Activated CD4-positive, alpha-beta T cell treated with anti-CD3 and anti-CD28 coated beads, Interleukin-10, Interleukin-2, amounts not matched to agents 100 ng/mL and 50 ng/mL, durations not matched to agents 16 hours and 8 hours (primary cell): ENCODE measurements at places on chromosomes 4 and X.

DNA sequence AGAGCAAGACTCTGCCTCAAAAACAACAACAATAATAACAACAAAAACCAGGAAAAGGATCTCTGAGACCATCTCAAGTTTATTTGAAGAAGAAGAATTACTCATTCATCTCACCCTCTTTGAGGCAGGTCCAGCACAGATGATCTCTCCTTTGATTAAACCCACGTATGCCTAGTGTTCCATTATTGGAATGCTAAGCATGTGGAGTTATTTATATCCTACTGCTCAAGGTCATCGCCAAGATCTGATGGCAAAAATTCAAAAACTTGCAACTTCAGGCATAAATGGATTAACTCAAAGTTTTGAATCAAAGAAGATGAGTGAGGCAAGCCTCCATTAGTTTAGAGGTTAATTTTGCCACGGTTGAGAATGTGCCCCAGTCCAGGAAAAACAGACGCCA is 184.2 kb downstream of the DHRSX start:
- DNase-seq: no peak

DNA sequence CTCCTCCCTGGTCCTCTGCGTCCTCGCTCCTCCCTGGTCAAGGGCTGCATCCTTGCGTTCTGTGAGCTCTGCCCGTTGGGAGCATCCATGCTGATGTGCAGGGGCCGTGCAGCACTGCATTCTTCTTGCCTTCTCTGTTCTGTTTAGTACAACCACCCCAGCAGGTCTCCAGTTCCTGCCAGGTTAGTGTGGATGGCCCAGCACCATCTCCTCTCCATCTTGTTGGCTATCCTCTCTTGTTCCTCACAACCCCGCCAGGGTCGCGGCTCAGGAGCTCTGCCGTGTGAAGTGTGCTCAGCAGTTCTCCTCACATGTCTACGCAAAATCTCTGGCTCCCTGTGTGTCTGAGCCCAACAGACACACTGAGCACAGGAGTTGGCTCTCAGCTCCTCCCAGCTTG is 10.4 kb upstream of the MAEA start:
- no peak for DNase-seq

- DNase-seq: no peak
Observed at GRCh38 chr4:125801924-125802323, 487.2 kb downstream of the FAT4 start.

- DNase-seq: no peak
Observed at GRCh38 chrX:26373829-26374228, 157.9 kb downstream of the MAGEB5 start.

GRCh38 chr4:108777388-108777787 is 14.5 kb upstream of the ETNPPL start:
- no peak for DNase-seq

- no peak for DNase-seq
Observed at GRCh38 chr4:23789762-23790161, 100.1 kb downstream of the PPARGC1A start.

- DNase-seq: no peak
Observed at GRCh38 chr4:189279188-189279587, 661.5 kb upstream of the FRG1 start.

GRCh38 chrX:72100824-72101351 is 30.8 kb downstream of the RTL5 start:
- peak; percentile 85 for DNase-seq

DNA sequence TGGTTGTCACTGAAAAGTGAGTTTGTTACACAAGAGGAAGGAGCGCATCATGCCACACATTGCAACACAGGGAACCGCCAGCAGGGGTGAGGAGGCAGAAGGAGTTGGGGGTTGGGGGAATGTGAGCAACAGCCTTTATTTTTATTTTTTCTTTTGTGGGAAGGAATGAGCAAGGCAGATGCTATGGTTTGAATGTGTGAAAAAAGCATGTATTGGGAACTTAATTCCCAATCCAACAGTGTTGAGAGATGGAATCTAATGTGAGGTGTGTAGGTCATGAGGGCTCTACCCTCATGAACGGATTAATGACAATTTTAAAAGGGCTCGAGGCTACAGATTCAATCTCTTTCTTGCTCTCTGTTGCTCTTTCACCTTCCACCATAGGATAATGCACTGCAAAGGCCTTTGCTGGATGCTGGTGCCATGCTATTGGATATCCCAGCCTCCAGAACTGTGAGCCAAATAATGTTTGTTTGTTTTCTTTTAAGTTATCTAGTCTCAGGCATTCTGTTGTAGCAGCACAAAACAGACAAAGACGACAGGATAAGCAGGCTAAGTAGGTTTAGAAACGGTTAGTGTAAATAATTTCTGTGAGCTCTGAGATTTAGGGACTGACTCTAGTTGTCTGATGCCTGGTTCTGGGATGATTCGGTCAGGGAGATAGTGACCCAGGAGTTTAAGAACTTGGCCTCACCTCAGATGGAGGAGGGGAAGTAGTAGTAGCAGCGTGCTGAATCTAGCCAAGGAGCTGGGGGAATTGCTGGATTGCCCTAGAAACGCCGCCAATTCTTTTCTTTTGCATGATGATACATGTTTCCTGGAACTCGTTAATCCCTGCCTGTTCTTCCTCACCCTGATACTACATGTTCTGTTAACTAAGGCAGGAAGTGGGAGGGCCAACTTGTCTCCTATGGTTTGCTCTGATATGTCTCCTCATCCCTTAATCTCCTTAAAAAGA is 156.6 kb upstream of the CTSO start:
- no peak for DNase-seq

DNA sequence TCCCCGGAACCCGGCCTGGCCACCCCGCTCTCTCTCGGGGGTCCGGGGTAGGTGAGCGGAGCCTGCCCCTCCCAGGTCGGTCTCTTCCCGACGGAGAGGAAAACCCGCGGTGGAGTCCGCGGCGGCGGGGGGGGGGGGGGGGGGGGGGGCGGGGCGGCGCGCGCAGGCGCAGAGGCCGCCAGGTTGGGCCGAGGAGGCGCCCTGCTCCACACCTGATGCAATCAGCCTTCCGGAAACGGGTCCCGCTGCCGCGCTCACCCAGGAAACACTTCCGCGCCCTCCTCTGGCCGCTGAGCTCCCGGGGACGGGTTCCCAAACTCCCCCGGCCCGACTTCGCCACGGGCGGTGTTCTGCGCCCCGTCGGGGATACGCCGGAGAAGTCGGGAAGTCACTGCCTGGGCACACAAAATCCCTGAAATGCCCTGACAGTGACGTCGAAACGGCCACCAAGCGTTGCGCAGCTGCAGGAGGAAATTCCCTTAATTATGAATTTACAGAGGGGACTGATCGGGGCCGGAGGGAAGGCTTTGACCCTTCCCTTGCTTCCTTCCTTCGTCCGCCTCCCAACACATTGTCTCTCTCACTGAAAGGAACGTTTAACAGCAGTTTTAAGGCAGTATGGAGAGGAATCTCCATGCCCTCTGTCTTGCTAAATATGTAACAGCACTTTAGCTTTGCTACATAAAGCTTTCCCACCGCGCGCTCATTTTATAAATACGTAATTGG is 2.1 kb upstream of the APBB2 start:
- peak; percentile 76 for DNase-seq

- no peak for DNase-seq
Observed at GRCh38 chr4:142519342-142519741, 326.8 kb downstream of the INPP4B start.

GRCh38 chr4:52837716-52838558 is 24.2 kb upstream of the RASL11B start:
- DNase-seq: no peak

DNA sequence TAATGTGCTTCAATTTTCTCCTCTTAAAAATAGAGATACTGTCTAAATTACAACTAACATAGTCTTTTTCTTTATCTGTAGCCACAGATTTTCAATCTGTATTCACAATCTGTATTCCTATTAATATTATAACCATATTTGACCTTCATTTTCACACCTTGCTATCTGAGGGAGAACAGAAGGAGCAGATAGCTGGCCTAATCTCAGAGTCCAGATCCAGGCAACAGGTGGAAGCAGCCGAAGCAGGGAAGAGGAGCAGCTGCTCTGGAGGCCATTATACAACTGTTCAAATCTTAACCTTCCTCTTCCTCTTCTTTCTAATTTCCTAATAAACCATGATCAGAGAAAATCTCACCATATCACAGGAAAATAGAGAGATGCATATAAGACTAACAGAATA is 14.2 kb downstream of the SEPSECS start:
- no peak for DNase-seq

- no peak for DNase-seq
Observed at GRCh38 chrX:30690330-30690729, 37.1 kb downstream of the GK start.

- no peak for DNase-seq
Observed at GRCh38 chr4:122739174-122739573, 6.7 kb downstream of the BBS12 start.

- no peak for DNase-seq
Observed at GRCh38 chrX:23503835-23504539, 163.3 kb upstream of the PRDX4 start.

GRCh38 chr4:113053883-113054282 is 4.4 kb downstream of the ANK2 start:
- no peak for DNase-seq

DNA sequence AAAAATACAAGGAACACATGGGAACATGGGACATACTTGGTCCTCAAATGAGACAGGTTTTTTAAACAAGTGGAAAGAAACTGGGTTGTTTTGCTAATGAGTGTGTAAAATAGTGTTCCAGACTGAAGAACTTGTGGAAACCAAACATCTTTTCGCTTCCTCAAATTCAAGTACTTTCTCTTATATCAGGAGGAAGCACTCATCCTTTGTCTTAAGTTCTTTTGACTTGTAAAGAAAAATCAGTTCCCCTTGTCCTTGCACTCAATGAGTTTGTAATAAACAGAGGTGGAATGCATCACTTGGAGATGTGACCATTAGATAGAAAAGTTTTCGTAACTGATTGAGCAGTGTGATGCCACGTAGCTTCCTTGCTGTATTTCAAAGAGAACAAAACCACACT is 101.1 kb downstream of the PHOX2B start:
- DNase-seq: no peak

DNA sequence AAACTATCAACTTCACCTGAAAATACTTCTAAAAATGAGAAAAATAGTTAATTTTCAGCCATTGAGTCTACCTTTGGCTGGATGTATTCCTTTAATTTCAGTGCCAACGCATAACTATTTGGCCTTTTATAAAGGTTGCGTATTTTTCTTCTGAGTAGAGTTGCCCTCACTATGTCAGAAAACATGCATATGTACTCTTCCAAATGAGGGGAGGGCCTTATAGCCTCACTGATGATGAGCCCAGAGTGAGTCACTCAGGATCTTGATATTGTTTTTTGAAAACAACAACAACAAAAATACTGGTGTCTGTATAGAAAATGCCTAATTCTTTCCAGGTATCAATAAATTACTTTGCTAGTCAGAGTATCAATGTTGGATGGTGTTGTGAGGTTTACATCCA is 349.3 kb downstream of the FBXO8 start:
- no peak for DNase-seq

DNA sequence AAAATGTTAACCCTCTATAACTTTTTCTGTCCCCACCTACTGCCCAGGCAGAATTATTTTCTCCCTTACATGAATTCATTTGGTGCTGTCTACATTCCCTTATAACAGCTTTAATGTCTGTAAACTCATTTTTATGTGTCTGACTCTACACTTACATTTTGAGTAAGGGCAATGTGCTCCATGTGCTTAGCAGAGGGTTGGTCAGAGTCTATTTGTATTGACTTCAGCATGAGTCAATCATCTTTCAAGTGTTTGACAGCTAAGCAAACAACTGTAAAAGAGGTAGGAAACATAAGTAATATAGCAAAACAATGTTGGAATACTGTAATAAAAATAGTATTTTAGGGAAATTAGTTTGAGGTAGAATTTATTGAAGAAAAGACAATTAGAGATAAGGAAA is 6.3 kb downstream of the IL15 start:
- DNase-seq: no peak

DNA sequence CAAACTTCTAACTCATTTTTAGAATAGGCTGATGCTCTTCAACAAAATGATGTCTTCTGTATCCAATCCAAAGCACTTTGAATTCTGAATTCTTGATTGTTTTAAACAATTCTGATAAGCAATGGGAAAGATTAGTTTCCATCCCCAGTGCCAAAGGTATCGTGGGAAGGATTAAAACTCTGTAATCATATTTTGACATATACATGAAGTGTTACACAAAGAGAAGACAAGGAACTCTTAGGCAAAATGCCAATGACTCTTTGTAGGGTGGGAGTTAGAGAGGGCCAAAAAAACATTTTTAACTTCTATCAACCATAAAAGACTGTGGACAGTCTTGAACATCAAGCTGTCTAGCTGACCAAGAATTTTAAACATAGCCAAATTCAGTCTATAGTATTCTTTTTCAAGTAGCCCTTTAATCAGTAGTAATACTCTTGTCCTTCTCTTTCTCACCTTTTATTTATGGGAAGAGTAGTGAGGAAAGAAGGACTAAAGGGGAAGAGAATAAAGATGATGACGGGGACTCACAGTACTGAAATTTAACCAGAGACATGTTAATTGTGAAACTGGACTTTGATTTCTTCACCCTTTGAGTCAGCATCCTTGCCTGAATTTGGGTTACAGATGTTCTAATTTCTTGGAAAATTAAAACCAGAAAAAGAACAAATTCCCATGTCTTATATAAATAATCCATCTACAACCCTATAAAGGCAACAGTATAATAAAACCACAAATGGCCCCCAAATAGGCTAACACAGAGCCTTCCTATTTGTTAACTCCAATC is 51.8 kb upstream of the VEGFD start:
- no peak for DNase-seq

DNA sequence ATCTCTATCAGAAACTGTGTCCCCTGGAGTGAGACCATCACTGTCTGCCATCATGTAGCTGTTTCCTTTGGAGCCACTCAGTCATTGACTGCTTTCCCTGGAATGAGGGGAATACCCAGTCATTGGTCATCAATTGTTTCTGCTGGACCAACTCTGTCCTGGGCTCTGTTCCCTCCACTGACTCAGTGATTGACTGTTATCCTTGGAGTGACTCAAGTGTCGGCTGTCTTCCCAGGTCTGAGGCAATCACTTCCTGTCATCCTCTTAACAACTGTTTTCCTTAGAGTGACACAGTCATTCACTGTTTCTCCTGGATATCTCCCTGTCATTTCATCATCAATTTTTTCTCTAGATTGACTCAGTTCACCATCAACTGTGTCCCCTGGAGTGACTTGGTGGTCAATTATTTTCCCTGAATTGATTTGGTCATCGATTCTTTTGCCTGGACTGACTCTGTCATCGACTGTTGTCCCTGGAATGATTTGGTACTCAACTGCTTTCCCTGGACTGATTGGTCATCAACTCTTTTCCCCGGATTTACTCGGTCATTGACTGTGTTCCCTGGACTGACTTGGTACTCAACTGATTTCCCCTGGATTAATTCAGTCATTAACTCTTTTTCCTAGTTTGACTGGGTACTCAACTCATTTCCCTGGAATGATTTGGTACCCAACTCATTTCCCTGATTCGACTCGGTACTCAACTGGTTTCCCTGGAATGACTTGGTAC is 327.9 kb upstream of the VCX start:
- DNase-seq: no peak

- no peak for DNase-seq
Observed at GRCh38 chrX:129720741-129721140, 18.0 kb upstream of the XPNPEP2 start.

GRCh38 chrX:100207331-100208024 is 202.6 kb downstream of the PCDH19 start:
- no peak for DNase-seq

GRCh38 chrX:66676413-66676812 is 37.5 kb upstream of the EDA2R start:
- DNase-seq: no peak
